ENCODE measurements at places on chromosomes 2 and 18.

GRCh38 chr18:77105680-77106079, 26.9 kb downstream of the MBP start:
- no peak for DNase-seq

DNA sequence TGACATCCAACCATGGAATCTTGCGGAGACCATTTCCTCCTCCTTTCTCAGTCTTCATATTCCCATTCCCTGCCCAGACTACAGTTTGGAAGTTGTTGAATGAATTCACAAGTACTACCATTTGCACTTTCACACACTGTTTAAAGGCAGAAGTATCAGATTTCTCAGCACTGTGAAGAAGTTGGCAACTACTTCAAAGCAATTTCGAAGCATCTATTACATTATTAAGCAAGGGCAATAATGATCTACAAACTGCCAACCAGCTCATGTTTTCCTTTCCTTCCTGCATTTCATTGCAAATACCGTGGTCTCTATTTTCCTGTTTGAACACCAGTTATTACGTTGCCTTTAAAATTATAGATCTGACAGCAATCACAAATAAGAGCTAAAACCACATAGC, 105.5 kb downstream of the IRS1 start:
- DNase-seq: no peak

GRCh38 chr2:239951129-239951734, 73.9 kb downstream of the NDUFA10 start:
- no peak for DNase-seq

- no peak for DNase-seq
These were observed 36.5 kb downstream of the SMARCAL1 start for GRCh38 chr2:216448829-216449228.

GRCh38 chr2:207008105-207008990, 69.0 kb downstream of the CPO start:
- no peak for DNase-seq

Data from RCC 7860 (cell line).